NCI-H1417 (cell line): ENCODE measurements at places on chromosomes 5 and 9.

DNA sequence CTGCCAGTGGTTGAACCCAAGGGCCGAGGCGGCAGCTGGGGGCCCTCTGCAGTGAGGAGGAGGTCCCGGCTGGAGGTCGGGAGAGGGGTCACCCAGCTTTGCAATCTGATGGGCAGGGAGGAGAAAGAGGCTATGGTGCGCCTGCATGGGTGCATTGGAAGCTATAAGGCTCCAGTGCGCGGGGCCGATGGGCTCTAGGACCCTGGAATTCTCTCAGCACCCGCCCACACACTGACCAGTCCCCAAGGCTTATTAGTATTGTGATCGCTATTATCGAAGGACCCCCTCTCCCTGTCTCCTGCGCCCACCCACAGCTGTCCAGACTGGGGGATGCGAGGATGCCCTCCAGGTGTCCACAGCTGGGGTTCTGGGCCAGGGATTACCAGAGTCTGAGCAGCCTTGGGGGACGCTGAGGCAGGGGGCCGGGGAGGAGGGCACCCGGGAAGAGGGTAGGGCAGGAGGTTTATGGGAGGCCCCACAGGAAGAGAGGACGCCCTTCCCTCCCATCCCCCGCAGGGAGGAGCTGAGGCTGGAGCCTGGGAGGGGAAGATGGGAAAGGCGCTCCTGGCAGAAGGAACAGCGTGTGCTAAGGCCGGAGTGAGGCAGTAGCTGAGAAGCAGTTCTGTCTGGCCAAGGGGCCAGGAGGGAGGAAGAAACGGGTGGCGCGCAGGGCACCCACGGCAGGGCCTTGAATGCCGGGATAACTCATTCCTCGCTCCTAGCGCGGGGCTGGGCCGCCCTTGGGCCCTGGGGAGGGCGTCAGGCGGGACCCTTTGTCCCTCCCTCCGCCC lies 24.2 kb downstream of the C9orf50 start:
- DNase-seq, result no peak

DNA sequence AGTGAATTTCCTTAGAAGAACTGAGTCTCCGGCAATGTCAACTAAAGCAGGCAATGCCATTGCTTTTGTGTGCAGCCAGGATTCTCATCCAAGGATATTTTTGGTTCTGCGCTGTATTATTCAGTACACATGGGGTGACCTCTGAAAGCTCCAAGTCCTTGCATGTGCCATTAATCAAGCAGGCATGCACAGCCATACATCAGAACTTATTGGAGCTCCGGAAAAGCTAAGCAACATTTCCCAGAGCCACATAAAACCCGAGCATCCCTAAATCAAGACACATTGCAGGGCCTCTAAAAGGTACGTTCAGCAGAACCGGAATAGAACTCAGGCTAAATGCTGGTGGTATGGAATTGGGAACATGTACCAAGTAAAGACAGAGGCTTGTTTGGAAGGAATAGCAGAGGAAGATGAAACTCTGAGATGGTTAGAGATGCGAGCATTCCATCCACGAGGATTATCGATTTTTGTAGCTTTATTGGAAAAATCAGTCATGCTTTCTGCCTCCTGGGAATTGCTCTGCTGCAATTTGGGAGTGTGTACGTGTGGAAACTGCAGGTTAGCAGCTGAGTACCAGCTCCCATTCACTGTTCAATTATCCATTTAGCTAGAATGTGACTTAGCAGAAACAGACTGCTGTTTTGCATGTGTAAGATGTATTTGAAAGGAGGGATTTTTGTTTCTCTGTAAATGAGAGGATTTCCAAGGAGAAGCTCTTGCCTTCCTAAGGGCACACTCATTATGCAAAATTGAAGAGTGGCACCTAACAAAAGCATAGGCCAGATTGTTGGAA lies 143.7 kb upstream of the WWC1 start:
- no peak for DNase-seq

GRCh38 chr9:34465468-34465867 lies 6.9 kb downstream of the DNAI1 start:
- no peak for DNase-seq

GRCh38 chr5:77083088-77083487 lies 4.0 kb downstream of the ZBED3 start:
- no peak for DNase-seq

DNA sequence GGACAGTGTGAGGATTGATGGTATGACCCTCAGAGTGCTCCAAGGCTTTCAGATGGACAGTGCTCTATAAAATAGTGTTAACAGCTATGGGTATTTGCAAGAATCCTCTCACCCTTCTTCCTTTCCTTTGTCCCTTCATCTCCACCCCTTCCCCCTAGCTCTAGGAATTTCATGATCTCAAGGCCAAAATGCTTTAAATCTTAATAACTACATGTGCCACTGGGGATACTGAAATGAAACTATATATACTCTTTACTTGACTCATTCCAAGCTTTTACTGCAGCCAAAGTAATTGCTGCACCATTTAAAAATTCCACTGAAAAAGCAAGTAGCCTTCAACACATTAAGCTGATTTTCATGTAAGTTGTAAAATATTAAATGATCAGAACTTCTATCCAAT lies 361.6 kb upstream of the SLC30A5 start:
- no peak for DNase-seq

GRCh38 chr9:134557331-134557730 lies 84.3 kb upstream of the COL5A1 start:
- no peak for DNase-seq

GRCh38 chr9:131107760-131108159 lies 11.4 kb downstream of the AIF1L start:
- no peak for DNase-seq

- no peak for DNase-seq
These were observed 3.7 kb upstream of the OTULIN start for GRCh38 chr5:14660833-14661232.

- DNase-seq, result no peak
These were observed 2.4 kb downstream of the MTAP start for GRCh38 chr9:21804791-21805190.

GRCh38 chr9:123522251-123522650 lies 166.3 kb downstream of the CRB2 start:
- no peak for DNase-seq

DNA sequence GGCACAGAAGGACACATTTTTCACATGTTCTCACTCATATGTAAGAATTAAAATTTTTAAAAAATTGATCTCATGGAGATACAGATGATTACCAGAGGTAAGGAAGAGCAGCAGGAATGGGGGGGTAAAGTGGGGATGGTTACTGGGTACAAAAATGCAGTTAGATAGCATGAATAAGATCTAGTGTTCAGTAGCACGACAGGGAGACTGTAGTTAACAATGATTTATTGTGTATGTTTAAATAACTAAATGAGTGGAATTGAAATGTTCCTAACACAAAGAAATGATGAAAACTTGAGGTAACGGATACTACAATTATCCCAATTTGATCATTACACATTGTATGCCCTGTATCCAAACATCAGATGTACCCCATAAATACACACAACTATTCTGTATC lies 15.2 kb upstream of the TGFBI start:
- DNase-seq, result peak; percentile 38

- DNase-seq, result no peak
These were observed 92.9 kb downstream of the PALM2AKAP2 start for GRCh38 chr9:109872901-109873300.

DNA sequence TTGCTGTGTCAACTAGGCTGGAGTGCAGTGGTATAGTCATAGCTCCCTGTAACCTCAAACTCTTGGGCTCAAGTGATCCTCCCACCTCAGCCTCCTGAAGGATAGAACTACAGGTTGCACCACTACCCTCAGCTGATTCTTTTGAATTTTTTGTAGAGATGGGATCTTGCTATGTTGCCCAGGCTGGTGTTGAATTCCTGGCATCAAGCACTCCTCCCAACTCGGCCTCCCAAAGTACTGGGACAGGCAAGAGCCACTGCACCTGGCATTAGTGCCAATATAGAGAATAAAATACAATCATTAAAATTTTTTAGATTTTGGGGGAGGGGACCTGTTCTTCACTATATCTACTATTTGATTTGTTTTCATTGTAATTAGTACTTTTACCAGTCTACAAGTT lies 15.4 kb downstream of the PPIP5K2 start:
- no peak for DNase-seq

DNA sequence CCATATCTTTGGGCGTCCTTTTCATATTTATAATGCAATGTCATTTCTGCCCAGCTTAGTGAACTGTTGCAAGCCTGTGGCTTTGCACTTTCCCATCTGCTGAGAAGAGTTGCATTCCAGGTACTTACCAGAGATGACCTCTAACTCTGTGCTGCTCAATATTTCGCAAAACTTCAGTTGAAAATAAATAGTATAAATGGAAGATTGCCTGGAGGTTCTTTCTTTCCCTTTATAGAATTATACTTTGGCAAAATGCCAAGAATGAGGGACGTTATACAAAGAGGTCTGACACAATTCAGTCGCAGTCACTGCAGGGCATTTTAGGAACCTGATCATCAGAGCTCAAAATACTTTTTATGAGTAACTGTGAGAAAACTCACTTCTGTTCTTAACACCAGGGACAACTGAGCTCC lies 18.9 kb upstream of the VLDLR start:
- no peak for DNase-seq

GRCh38 chr9:128103589-128103962 lies 24.0 kb downstream of the PTGES2 start:
- no peak for DNase-seq

DNA sequence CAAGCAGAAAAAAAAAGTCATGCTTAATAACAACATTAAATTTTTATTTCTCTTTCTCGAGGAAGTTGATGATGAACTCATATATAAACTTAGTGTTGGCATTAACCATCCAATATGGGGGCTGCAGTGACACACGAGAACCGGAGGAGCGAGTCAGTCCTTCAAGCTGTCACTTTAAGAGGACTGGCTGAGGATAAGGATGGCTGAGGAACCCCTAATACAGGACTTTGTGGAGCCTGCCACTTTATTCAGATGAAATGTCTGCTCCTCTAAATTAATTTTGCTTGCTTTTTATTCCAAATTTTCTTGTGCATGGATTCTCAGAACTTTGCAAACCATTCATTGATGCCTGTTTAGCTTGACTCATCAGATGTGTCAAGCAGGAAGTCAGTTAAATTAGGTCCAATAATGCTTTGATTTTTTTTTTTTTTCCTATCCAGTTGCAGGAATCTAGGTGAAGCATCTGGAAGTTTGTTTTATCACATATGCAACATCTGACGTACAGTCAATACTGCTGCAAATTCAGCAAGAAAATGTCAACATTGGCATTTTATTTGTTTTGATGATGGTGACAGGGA lies 144.2 kb upstream of the COL5A1 start:
- no peak for DNase-seq

DNA sequence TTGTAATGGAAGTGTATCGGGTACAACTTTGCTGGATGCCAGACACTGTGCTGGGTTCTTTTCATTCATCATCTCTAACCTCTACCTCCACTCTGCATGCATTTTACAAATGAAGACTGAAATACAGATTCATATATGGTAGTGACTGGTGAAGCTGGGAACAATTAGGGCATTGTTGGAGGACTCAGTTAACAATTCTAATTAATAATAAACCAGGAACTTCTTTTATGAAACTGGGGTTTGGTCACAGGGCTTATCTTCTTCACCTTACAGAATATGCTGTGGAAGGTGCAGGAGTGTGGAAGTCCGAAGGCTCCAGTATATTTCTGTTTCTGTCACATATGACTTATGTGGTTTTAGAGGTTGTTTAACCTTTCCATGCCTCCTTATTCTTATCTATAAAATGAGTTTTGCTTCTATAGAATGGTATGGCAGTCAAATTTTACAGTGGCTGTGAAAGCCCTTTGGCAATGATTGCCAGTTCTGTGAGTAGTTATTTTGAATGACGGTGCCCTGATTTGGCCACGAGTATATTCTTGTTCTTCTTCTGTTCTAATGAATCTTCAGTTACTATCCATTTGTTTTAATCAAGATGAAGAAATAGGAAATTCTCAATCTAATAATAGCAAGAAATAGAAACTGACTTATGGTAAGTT lies 284.7 kb downstream of the GABRB2 start:
- DNase-seq, result no peak

DNA sequence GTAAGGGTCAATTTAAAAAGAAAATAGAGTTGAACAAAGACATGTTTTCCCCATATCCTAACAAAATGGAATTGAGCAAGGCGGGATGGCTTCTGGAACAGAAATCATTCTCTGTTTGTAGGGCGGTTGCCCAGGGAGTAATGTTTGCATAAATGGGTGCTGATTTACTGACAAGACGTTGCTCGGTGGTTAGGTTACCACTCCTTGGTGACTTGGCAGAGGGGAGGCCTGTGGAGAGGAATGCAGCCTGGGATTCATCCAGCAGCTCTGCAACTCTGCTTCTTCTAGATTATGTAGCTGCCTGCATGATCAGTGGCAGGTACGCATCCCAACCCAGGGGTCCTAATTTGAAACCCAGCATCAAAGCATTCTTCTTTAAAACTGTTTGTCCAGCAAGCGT lies 200.2 kb downstream of the CFAP90 start:
- DNase-seq, result no peak

DNA sequence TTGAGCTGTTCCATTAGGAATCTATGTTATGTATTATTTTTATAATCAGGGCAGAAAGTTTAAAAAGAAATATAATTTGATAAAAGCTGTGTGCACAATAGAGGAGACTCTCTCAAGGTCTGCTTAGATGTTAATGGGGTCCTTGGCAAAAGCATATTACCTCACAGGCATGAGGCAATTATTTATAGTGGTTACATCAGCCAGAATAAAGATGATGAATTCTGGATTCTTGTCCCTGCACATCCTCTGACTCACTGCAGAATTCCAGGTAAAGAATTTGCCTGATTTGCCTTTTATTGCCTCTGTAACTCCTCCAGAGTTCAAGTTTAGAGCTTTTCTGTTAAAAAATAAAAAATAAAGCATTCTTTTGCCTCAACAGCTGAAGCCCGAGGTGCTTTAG lies 253.6 kb downstream of the MAST4 start:
- no peak for DNase-seq

DNA sequence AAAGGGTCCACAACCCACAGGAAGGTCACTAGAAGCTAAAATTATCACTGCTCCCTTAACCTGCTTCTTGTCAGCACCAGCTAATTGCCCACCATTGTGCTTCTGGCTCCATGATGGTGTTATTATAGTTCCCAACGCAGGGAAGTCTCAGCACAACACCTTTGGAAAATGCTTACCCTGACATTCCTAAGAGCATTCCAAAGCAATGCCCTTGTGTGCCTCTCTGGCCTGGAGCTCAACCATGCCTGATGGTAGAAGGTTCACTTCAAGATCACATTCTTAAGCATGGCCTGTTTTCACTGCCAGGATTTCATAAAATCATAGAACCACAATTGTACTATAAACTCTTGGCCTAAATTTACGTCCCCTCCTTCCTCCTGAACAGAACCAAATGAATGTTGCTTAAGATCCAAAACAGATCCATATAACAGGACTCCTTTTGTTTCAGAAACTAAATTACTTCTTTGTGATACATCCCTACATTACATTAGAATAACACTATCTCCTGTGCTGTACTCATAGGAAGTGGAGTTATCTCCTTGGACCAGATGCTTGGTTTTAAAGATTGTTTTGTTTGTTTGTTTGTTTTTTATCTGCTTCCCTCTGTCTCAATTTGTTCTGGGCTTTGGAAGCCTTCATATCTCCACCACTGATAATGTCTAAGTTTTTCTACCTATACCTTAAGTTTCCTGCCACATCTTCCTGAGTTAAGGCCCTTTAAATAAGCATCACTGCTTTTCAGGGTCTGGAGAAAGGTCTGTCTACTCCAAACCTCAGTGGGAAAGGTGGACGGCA lies 32.1 kb downstream of the ARL15 start:
- DNase-seq, result no peak

- peak; percentile 15 for DNase-seq
These were observed 11.7 kb upstream of the OR1J2 start for GRCh38 chr9:122498883-122499288.

GRCh38 chr5:16702964-16703363 lies 86.2 kb upstream of the RETREG1 start:
- no peak for DNase-seq
